Left ventricle myocardium superior (tissue), 1 donor: ENCODE measurements at places on chromosomes 12 and 14. TPM values are rescaled to one million over a fixed set of nuclear protein-coding genes. Genes with fewer than 3 reads are reported as not detected.

GRCh38 chr12:88737838-88738472, 157.7 kb upstream of the KITLG start:
- DNase-seq: no peak

DNA sequence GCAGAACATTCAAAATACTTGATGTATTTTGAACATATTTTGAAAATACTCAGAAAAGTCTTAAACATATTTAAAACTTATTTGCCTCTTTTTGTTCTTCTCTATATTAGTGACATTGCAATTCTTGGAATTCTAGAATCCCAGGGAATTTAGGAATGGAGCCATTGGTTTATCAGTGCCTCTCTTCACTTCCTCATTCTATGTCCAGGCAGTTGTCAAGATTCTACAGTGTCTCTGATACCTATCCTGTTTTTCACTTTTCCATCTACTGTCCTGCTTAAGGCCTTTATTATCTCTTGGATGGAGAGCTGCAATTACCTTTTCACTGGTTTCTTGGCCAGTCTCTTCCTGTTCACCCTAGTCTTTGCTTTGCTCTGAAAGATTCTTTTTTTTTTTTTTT, 144.6 kb downstream of the TTLL5 start:
- no peak for DNase-seq

GRCh38 chr12:4037747-4038312, 164.6 kb upstream of the PARP11 start:
- no peak for DNase-seq

- DNase-seq: no peak
Measured at GRCh38 chr12:27667540-27667939, 28.7 kb upstream of the REP15 start.

GRCh38 chr12:3189282-3189681, 112.1 kb downstream of the TSPAN9 start:
- DNase-seq: peak; percentile 47

DNA sequence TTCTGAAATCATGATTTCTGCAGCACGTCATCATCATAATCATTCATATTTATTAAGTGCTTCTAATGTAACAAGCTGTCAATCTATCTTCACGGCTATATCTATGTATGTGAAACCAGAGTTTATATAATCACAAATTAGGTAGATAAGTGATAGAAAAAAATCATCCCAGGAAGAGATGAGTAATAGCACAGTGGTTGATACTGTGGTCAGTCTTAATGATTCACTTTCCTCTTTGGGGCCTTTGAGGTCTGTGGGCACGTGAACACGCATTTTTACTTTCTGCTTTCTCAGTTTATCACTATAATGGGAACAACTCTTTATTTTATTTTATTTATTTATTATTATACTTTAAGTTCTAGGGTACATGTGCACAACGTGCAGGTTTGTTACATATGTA, 265.9 kb upstream of the NOVA1 start:
- DNase-seq: no peak

- DNase-seq: no peak
Measured at GRCh38 chr12:93335603-93336162, 42.0 kb upstream of the NUDT4 start.

GRCh38 chr12:51872689-51872981, 15.3 kb upstream of the ANKRD33 start:
- no peak for DNase-seq

DNA sequence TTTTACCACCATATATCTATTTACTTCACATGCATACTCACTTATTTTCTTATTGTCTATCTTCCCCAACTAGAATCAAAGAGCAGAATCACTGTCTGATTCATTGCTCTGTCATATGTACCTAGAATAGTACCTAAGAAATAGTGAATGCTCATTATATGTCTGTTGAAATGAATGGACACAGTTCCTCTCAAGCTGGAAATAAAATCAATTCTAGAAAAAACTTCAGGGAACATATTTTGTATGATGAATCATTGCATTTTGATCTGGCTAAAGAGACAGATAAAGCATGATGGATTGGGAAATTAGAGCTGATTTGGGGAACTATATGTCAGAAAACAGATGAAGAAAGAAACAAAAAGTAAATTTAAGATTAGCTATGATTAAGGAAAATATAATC, 623.3 kb downstream of the C12orf50 start:
- DNase-seq: no peak

DNA sequence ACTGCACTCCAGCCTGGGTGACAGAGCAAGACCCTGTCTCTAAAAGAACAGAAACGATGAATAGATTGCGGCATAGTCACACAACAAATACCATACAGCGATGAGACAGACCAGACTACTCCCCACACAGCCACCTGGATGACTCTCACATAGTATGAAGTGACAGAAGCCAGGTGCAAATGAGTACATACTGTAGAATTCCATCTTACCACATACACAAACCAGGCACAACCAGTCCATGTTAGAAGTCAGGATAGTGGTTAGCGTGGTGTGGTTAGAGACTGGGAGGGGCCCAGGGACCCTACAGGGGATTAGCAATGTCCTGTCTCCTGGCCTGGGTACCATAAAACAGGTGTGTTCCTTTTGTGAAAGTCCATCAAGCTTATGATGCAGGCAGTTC, 53.8 kb downstream of the FAM222A start:
- no peak for DNase-seq

DNA sequence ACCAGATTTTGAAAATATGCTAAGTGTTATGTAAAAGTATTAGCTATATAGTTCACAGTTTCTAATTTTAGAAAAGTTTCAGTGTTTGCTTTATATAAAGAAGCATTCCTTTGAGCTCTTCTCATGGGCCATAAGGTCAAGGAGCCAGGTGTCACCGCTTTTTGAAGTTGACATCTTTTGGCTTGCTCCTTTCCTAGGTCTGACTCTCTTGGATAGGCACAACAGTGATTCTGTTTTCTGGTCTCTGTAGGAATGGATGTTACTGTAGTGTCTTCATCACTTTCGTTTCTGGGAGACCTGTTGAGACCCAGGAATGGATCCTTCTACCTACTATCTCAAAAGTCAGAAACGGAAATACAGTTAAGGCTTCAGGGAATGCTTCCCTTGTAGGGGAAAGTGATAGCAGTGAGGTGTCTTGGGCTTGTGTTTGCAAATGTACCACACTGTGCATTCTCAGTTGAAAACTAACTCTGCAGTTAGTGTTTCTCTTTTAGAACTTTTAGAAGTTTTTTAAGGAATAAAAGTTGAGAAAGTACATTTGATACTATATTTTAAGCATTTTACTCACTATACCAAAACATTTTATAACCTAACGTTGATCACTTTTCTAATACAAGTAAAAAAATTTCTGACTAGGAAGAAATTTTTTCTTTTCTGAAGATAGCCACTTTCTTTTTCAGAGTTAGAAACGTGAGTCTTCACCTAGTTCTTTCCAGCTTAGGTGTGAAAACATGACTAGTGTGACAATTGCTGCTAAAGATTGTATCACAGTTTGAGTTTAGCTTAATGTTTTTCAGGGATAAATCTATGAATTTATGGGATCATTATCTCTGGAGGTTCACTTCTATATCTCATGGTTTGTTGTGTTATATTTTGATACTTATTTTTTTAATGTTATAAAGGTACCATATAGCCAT, 20.8 kb downstream of the VRK1 start:
- DNase-seq: no peak

GRCh38 chr12:45775964-45776363, 46.5 kb downstream of the ARID2 start:
- DNase-seq: no peak

DNA sequence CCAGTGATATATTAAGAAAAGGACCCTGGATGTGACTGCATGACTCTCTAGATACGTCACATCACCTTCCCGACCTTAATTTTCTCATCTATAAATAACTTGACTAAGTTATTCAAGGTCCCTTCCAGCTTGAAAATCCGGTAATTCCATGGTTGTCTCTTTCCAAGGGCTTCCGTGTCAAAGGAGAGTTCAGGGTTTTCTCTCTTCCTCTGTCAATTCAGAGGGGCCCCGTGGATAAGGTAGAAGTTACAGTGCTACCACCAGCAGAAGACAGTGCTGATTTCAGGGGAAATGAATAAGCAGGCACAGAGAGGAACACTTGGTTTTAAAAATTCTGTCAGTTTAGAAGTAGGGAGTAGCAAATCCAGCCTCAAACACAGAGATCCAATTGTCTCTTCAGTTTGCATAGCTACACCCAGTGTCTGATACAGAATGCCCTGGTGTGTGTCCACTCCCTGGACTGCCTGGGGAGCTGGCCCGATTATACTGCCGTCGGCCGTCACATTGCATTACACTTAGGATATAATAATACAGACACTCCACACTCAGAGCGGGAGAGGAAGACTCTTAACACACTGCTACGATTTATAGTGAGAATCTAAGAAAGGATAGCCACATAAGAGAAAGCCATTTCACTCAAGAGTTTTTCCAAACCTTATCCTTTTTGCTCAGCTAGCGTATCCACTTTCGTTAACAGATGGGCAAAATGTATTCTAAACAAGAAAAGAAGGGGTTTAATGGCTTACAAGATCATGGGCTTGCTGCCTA, 54.7 kb upstream of the GTF2A1 start:
- peak; percentile 46 for DNase-seq

GRCh38 chr12:46516933-46517578, 144.5 kb upstream of the SLC38A2 start:
- DNase-seq: no peak

DNA sequence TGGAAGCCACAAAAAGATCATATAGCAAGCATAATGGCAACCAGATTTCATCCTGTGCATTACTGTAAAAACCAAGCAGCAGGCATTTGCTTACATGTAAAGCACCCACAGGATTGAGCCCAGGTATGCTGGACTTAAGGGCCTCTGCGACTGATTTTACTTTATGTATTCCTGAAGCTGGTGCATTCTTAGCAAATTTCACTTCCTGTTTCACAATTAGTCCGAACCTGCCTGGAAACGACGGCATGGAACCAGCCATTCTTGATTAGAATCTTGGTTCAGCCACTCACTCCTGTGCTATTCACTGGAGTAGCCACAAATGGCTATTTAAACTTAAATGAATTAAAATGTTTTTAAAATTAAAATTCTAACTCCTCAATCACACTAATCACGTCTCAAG, 239.2 kb downstream of the NUAK1 start:
- no peak for DNase-seq

DNA sequence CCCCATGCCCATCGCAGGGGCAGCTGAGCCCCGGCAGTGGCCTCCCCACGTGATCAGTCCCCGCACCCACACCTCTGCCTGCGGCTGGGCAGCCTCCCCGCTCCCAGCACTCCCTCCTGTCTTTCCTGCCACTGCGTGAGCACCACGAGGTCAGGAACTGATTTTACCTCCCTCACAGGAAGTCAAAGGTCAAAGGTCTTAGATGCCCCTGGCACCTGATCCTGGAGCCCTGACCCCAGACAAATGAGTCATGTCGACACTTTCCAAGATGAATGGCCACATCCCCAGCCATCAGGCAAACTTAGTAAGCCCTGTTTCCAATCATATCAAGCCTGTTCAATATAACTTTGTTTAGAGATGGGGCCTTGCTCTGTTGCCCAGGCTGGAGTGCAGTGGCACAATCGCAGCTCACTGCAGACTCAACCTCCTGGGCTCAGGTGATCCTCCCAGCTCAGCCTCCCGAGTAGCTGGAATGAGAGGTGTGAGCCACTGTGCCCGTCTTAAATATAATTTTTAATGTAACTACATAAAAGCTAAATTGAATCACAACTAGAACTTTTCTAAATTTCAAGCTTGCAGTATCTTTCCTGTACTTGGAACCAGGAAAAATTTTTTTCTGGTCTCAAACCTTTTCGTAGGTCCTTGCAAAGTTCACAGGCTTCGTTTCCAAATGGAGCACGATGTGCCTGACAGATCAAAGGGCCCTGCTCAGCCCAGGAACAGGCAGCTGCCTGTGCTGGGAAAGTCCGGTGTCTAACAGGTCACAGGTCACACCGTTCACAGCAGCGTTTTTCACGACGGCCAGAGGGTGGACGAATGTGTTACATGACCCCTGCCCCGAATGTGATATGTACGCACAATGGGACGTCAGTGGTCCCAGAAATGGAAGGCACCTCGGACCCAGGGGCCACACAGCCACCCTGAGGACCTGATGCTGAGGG, 1.9 kb downstream of the LRCOL1 start:
- no peak for DNase-seq

DNA sequence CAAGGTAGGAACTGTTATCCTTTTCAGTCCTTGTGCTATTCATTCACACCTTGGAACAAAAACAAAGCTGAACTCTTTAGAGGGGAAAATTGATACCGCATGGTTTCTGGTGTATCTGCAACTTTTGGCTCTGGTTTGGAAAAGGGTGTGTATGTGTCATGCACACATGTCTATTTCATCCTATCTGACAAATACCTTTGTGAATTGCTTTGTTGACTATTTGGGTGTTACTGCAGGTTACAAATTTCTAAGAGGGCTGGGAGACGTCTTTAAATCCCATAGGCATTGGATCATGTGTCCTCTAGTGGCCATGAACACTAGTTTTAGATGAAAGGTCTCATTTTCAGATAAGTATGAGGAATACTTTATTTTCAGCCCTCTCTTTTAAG, 59.9 kb upstream of the IFNG-AS1 start:
- DNase-seq: no peak

DNA sequence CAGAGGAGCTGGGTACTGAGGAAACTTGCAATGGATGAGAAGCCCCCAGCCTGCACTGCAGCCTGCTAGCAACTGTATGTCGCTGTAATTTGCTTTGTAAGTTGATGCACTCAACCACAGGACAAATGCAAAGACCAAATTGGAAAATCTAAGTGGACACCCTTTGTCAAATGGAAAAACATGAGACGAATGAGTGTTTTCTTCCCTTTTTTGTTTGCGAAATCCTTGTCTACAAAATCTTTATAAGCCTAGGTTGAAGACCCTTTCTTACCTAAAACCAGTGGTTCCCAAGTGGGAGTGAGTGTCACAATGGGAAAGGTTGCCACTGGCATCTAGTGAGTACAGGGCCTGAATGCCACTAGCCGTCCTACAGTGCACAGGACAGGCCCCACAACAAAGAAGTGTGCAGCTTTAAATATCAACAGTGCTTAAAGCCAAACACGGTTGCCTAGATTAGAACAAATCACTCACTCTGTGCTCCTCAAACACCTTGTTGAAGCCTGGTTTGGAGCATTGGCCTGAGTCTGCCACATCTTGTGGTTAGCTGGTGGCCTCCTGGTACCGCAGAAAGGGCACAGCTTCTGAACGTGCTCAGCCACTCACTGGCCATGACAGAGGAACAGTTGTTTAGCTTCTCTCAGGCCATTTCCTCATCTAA, 7.6 kb upstream of the VASH1 start:
- no peak for DNase-seq

The NUAK1 gene
- total RNA-seq: 38.8 TPM

The MYF5 gene
- total RNA-seq: not detected

The RPGRIP1 gene
- total RNA-seq: 0.52 TPM

The GLIPR1L2 gene
- total RNA-seq: 1.3 TPM

The MEG3 gene
- total RNA-seq: 20.6 TPM

The HCAR1 gene
- 0.12 TPM for total RNA-seq

The TCL1B gene
- total RNA-seq: not detected

The ERBB3 gene
- total RNA-seq: 2.9 TPM

The TGFB3 gene
- 22.8 TPM for total RNA-seq
